ENCODE measurements at places on chromosomes 6 and 20.

GRCh38 chr20:21396599-21397340 lies 556 bp downstream of the NKX2-4 start:
- no peak for DNase-seq

- DNase-seq, result no peak
Measured at GRCh38 chr6:121993362-121993761, 406.1 kb upstream of the HSF2 start.

DNA sequence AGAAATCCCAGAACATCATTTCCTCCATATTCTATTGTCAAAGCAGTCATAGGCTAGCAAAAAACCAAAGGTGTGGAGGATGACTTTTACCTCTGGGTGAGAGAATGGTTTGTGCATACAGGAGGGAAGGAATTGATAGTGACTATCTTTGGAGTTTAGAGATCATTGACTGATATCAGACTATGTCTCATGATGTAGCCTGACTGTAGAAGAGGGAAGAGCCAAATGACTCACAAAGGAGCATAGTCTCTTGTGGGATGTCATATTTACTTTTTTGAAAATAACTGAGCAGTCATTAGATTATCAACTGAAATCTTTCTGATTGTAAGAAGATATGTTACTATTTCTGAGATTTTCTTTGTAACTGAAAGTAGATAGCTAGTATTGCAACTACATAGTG lies 158.5 kb downstream of the FLRT3 start:
- no peak for DNase-seq

DNA sequence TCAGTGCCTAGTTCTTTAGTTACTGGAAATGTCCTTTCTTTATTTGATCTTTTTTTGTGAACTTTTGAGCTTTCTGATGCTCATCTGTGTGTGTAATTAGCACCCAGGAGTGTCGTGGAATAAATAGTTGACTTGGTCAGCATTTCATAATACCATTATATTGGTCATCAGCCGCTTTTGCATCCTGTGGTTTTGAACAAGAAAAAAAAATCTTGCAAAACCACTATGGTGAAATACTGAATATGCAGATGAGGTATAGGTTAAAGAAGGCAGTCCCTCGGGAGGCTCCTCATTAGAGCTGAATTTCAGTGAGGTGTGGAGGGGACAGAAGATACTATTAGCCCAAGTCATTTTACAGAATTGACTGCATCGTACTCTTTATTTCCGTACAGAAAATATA lies 90.1 kb downstream of the FOXO3 start:
- no peak for DNase-seq

- no peak for DNase-seq
Measured at GRCh38 chr20:49356676-49357075, 78.8 kb upstream of the ZNFX1 start.

- no peak for DNase-seq
Measured at GRCh38 chr6:1215023-1215422, 96.9 kb upstream of the FOXQ1 start.

- no peak for DNase-seq
Measured at GRCh38 chr6:105849746-105850145, 236.4 kb upstream of the PRDM1 start.

DNA sequence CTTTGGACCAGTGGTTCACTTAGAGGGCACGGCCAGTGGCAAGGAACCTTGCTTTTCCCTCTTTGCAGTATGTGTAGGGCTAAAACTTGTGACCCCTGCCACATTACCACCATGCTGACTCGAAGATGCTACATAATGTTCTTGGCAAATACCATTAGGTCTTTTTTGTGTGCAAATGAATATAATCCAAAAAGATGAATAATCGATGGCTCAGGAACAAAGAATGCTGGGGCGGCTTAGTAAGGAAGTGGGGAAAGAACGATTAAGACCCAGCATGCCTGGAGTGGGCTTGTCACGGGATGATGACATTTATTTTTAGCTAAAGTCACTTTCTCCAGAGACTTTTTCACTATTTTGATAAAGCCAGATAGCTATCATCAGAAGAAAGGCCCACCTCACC lies 23.1 kb downstream of the CMTR1 start:
- DNase-seq, result no peak

GRCh38 chr6:68697394-68697793 lies 62.3 kb downstream of the ADGRB3 start:
- no peak for DNase-seq

GRCh38 chr6:56660381-56660730 lies 17.7 kb upstream of the DST start:
- no peak for DNase-seq

GRCh38 chr6:12075067-12075563 lies 63.0 kb downstream of the HIVEP1 start:
- no peak for DNase-seq

- DNase-seq, result peak; percentile 54
Measured at GRCh38 chr6:169959136-169960002, 207.9 kb downstream of the ERMARD start.

- no peak for DNase-seq
Measured at GRCh38 chr6:4185846-4186245, 50.5 kb upstream of the ECI2 start.

DNA sequence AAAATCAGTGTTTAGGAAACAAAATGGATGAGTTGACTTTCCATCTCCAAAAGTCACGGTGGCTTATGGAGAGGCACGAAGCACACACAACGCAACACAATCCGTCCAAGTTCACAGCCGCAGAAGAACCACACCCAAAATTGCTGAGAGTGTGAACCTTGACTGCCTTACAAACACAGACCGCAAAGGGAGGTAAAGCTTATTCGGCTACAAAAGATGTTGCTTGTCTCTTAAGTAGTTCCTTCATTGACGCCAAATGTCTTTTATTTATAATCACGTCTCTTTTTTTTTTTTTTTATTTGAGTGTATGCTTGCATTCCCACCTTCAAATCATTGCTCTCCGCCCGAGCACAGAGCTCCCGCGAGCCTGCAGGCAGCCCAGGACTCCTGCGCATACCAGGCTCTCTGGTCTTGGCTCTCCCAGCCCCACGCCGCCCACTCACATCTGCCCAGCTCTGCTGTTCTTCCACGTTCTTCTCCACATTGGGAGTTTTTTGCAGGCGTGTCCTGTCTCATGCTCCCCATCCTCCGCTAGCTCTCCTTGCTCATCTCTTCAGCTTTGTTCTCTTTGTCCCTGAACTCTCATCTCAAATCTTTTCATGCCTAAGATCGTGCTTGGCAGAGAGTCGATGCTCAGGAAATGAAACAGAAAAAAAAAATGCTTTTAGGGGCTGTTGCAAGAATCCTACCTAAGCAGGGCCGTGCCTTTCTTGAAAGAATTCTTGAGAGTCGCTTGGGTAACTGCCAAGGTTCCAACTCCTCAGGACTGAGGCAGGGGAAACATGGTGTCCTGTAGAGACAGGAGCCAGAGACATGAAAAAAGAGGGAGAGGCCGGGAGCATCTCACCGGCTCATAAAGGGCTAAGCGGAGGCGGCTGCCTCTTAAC lies 25.8 kb downstream of the LY86 start:
- peak; percentile 45 for DNase-seq

- no peak for DNase-seq
Measured at GRCh38 chr20:36344517-36345132, 38.5 kb downstream of the DLGAP4 start.

DNA sequence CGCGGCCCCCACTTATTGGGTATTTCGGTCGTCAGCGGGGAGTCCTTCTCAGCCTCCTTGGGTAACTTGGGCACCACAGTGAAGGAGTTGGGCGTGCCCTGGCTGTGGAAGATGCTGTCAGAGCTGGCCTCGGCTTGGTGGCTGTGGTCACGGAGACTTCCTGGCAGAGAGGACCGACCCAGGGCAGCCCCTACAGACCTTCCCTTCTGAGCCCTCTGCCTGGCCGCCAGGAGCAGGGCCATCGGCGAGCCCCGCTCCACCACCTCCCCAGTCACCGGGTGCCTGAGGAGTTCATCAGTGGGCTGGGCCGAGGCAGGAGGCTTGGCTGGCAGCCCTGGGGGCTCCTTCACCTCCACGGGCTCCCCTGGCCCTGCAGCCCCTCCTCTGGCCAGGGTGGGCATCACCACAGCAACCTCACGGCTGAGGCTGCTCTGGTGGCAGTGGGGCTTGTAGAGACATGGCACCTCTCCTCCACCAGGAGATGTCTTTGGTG lies 37.2 kb downstream of the C6orf132 start:
- no peak for DNase-seq

GRCh38 chr6:150346346-150346745 lies 22.5 kb upstream of the IYD start:
- no peak for DNase-seq

- no peak for DNase-seq
Measured at GRCh38 chr6:626236-626635, 30.7 kb downstream of the HUS1B start.

- DNase-seq, result no peak
Measured at GRCh38 chr20:54037525-54037924, 32.9 kb downstream of the BCAS1 start.

- DNase-seq, result no peak
Measured at GRCh38 chr20:137668-138490, 4.5 kb upstream of the DEFB126 start.

DNA sequence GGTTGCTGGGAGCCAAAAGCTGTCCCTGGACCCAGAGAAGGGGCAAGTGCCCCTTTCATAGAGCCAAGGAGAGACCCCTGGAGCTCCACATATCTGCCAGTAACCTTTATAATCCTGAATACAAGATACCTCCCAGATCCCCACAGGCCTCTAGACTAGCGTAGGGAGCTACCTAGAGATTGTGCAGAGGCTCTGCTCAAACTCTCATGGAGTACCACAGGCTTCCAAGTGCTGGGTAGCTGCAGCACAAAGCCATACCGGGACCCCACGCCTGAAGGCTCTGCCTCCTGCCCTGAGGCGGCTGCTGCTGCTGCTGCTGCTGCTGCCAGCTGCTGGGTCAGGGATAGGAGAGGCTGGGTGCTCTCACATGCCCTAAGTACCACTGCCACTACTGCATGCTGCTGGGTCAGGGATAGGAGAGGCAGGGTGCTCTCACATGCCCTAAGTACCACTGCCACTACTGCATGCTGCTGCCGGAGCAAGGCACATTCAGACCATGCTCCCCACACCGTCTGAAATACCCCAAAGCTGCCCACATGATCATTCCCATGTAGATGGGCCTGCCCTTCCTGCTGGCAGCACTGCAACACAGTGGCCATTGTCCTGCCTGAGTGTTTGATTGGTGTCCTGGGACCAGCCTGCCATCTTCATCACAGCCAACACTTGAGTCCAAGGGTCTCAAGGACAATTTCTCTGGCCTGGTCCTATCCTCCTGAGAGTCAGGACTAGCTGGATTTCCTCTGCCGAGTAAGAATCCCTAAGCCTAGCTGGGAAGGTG lies 1434.3 kb upstream of the ADGRB3 start:
- no peak for DNase-seq

DNA sequence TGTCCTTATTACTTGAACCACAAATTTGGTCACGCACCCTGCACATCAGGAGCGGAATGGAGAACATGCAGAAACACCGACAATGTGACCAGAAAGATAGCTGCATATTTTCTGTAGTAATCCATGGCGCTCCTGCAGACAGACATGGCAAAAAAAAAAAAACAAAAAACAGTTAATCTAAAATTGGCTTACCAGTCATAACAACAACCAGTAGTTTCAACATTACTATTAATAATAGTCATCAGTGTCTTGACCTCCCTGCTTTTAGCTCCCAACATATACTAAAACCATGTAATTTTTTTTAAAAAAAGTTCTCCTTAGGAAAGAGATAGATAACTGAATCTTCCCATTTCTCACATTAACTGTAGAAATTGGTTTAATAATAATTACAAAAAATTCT lies 6.8 kb downstream of the CGA start:
- no peak for DNase-seq

DNA sequence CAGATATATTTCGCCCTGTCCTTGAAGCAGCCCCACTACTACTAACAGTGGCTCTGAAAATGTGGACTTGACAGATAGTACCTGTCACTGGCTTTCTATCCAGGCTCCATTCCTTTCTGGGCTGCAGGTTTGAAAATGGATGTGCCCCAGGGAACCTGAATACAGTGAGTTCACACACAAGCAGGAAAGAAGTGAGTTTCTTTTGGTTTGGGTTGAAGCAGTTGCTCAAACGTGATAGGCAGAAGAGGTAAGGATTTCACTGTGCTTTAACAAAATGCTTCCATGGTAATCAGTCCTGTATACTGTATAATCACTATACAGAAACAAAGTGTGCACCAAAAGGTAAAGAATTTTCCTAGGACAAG lies 382.9 kb downstream of the PRKN start:
- DNase-seq, result no peak

DNA sequence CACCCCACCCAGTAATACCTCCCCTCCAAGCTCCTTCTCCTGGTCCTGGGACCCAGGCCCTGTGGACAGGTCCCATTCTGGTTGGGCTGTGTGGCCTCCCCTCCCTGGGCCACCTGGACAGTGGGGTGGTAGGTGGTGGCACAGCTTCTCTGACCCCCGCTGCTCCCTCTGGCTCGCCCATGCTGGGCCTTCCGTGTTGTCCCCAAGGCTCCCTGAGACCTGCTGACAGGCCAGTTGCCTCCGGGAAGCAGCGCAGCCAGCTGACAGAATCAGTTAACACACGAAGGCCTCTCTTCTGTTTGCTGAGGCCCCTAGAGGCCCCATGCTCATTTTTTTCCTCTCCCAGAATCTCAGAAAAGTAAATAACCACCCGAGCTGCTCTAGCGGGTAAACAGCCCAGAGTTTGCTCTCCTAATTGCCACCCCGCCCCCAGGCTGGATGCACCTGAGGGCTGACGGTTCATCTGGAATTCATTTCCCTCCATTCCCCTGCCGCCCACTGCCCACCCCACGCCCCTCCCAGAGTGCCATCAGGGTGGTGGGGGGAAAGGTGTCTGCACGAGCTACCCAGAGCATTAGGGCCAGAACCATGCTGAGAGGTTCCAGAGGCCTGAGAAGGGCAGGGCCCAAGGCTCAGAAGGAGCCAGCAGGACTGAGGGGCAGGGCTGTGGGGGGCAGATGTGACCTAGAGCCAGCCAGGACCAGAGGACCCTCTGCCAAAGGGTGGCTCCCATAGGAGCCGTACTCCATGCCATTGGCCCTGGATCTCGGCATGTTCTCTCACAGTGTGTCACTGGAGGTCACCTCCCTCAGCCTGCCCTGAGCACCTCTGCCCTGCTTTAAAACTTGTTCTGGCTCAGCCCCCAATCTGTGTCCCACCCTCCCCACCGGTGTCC lies 157.5 kb downstream of the GRM4 start:
- no peak for DNase-seq

All from CD4-positive, alpha-beta T cell treated with Interleukin-1 beta for 1 hour (primary cell).